ENCODE measurements at places on chromosomes 13 and 19.

DNA sequence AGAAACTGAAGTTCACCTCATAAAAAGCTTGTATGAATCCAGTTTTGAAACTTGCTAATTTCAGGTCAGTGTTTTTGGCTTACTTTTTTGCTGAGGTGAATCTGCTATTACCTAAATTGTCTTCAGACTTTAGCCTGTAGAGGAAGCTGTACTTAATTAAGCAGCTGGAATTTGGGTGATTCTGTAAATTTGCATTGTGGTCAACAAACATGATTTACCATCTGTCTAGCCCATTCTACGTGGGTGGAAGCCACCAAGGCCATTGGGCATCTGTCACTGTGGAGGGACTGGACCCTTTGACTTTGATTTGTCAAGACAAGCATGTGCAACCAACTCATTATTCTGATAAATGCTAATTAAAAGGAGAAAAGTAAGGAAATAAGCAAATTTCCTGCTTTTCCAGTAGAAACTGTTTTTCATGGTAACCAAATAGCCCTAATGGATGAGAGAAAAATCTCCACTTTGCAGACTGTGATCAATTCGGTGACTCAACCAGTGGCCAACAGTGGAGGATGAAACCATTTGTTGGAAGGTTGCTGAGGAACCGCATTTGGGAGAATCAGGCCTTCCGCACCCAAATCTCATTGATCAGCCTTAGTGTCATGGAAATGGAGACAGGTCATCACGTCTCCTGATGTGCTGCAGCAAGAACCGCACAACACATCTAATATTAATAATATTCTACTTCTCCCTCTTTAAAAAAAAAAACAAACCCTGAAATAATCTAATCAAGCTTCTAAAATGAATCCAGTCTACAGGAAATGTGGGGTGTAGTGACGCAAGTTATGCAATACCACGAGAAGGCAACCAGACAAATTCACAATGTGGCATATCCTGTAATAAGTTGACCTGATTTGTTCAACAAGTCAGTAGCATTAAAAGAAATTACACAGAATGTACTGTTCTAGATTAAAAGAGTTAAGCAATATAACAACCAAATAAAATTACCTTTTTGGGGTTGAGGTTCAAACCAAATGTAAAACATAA lies 54.3 kb downstream of the GARRE1 start:
- no peak for DNase-seq

DNA sequence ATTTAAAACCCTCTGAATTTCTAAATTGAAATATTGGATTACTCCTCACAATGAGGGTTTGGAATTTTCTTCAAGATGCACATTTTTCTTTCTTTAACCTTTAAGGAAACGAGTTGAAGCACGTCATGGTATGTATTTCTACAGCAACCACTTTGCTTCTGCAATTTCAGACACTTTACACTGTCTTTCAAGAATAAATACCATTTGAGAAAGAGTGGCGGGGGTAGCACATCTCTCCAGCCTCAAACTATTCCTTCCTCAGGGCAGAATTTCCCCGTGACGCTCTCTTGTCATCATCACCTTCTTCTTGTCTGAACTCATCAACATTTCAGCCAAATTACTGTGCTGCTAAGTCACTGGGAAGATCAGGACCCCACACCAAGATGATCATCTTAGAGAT lies 1073.4 kb downstream of the EFNB2 start:
- no peak for DNase-seq

DNA sequence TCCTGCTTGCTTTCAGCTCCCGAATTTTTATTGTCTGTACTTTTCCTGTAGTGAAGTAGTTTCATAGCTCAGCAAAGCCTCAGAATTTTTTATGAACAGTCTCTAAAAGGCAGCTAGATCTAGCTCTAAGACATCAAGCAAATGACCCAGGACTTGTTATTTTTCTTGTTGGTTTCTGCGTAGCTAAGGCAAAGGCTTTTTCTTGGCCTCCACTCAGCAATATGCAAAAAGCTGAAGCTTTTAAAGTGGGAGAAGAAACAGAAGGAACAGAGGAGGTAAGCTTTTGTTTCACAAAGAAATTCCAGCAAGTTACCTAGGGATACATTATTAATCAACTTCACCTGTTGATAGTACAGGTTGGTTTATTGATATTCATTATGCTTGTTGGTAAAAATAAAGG lies 235.9 kb downstream of the PCDH20 start:
- DNase-seq = no peak

- DNase-seq = no peak
Measured at GRCh38 chr13:110073982-110074381, 233.0 kb downstream of the COL4A1 start.

GRCh38 chr13:94712812-94713560 lies 641 bp upstream of the SOX21 start:
- DNase-seq = no peak

DNA sequence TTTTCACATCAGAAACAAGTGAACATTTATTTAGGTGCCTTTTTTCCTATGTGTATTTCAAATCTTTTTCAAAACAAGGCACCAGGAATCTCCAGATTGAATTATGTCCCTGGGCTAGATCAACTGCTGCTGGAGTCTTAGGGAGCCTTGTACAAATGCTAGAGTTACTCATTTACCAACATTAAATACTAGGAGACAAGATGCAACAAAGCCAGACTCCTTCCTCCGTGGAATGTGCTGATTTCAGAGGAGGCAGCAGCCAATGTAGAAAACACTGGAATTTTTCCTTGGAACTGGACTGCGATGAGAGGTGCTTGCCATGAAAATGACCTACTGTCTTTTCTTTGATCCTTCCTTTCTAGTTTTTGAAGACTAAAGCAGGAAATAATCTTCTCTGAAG lies 1514.7 kb upstream of the MIR17HG start:
- DNase-seq = no peak

DNA sequence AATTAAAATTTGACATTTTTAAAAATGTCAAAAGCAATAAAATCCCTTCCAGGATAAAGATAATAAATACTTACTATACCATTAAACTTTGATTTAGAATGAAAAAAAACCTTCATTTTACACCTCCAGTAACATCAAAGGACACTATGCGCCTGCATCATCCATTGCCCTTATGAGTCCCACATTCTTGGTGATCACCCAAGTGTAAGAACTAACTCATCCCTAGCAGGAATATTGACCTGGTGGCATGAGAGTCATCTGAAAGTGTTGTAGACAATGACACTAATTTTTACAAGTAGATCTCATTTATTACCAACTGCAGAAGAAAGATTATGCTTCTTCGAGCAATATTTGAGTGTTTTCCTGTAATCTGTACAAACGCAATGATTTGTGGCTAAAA lies 1128.9 kb downstream of the EFNB2 start:
- DNase-seq = no peak

GRCh38 chr19:13887517-13887916 lies 10.6 kb downstream of the NANOS3 start:
- no peak for DNase-seq

GRCh38 chr19:39420769-39421168 lies 8.3 kb downstream of the PLEKHG2 start:
- no peak for DNase-seq

GRCh38 chr13:105037110-105037509 lies 1498.4 kb downstream of the EFNB2 start:
- no peak for DNase-seq

DNA sequence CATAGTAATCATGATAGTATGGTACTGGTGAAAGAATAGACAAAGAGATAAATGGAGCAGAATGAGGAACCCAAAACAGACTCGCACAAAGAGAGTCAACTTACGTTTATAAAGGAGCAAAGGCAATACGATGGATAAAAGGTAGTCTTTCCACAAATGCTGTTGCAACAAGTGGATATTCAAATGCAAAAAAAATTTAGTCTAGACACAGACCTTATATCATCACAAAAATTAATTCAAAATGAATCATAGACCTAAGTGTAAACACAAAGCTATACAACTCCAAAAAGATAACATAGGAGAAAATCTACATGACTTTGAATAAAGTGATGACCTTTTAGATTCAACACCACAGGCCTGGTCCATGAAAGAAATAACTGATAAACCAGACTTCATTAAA lies 131.6 kb downstream of the KL start:
- no peak for DNase-seq

DNA sequence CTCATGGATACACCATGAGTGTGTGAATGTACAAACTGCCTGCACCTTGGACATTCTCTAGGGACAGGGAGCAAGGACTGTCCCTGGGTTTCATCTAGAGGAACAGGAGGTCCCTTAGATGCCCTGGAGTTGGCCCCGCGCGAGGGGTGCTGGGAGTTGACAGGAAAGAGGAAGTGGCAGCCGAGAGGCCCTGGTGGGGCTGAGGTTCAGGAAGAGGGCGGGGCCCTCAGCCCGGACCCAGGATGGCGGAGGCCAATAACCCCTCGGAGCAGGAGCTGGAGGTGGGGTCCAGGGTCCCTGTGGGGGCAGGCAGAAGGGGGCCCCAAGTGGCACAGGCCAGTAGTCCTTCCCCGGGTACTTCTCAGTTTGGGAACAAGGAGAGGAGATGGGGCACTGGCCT lies 6.9 kb downstream of the PKN1 start:
- DNase-seq = peak; percentile 64

DNA sequence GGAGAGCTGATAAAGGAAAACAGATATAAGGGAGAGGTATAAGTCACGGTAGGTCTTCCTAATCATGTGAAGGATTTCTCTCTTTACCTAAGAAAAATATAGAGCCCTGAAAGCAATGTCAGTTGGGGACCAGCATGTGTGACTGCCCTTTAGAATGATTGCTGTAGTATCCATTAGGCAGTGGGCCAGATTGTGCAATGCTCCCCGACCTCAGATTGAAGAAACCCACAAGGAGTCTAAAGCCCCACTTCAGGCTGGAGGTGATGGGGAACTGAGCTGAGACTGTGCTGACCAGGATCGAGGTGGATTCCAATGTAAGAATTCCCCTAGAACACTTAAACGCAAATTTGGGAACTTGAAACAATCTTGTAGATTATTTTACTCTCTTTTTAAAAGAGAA lies 614.4 kb downstream of the LIG4 start:
- no peak for DNase-seq

- no peak for DNase-seq
Measured at GRCh38 chr13:30113551-30113950, 193.8 kb downstream of the KATNAL1 start.

DNA sequence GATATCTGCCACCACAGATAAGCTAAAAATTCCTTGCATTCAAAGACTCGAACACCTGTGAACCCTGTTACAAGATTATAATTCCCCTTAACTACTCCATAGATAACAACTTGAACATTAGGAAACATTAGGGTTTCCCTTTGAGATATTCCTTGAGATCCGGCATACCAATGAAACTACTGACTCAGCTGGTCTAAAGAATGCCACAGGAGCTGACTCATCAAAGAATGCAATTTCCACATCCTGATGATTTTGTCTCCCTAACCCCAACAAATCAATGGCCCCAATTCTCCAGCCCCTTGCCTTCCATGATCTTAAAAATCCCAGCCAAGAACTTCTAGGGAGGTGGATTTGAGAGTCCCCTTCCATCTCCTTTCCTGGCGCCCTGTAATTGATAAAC lies 35.6 kb upstream of the ZNF599 start:
- DNase-seq = no peak

DNA sequence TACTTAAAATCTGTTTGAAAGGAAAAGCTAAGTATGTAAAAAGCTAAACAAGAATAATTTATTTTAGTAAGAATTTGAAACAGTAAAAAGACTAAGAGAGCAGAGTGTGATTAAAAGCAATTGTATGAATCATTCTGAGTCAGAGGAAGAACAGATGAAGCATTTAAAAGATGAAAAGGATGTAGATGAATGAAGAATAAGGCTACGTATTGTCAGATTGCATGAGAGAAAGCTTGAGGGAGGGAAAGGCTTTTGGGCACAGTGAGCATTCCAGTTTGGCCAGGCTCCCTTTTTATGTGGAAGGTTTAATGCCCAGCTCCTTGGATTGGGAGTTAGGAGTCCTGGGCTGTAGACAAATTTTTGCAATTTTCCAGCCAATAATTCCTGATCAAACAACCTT lies 117.7 kb downstream of the FREM2 start:
- no peak for DNase-seq

GRCh38 chr13:71291842-71292146 lies 575.2 kb downstream of the DACH1 start:
- no peak for DNase-seq

DNA sequence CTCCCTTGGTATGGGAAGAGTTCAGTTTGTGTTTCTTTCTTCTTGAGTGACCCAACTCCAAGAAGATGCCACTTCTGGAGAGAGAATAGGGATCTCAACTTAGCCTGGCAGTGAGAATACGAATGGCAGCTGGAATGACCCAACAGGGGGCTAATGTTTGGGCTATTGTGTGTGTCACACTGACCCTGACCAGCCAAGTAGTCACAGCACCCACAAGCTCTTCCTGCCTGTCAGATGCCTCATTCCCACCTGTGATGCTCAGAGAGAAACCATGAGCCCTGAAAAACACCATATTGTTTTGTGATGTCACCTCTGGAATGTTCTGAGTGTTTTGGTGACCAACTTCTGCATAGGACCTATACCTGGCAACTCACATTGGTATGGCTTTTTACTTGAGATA lies at the start of gene CBY2:
Gene CBY2, plus strand, starts transcription at position 233 of the 400 bp plus-strand sequence. Its CDS starts 71 bp downstream, at position 304.
- DNase-seq = no peak

GRCh38 chr19:33795370-33796163 lies 1.1 kb upstream of the KCTD15 start:
- DNase-seq = no peak

- no peak for DNase-seq
Measured at GRCh38 chr13:71774863-71775262, 92.1 kb downstream of the DACH1 start.

GRCh38 chr19:41542622-41543021 lies 33.3 kb upstream of the CEACAM21 start:
- DNase-seq = no peak

DNA sequence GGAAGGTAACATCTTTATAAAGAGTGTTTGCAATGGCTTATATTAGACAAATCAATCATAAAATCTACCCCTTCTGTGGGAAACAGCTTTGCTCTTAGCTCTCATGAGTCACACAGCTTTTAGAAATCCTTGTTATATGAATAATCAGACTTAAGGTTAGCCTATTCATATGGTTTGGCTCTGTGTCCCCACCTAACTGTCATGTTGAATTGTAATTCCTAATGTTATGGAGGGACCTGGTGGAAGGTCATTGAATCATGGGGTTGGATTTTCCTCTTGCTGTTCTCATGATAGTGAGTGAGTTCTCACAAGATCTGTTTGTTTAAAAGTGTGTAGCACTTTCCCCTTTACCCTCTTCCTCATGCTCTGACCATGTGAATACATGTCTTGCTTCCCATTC lies 704.2 kb upstream of the KLHL1 start:
- DNase-seq = no peak

GRCh38 chr13:87777387-87777786 lies 106.2 kb downstream of the SLITRK5 start:
- DNase-seq = no peak

GRCh38 chr19:33256261-33256660 lies 30.6 kb upstream of the SLC7A10 start:
- DNase-seq = no peak
